Osteocyte (in vitro differentiated cells): ENCODE measurements at places on chromosomes 13 and 19. TPM values are rescaled to one million over a fixed set of nuclear protein-coding genes. Genes with fewer than 3 reads are reported as not detected.

Gene CNN1
- total RNA-seq, result 8.1 and 9.9 TPM in 2 replicates

Gene FCER2
- total RNA-seq, result not detected in 2 replicates

Gene NLRP12
- total RNA-seq, result not detected in 2 replicates

Gene CAMSAP3
- 0.57 and 1.1 TPM in 2 replicates for total RNA-seq

- DNase-seq, result no peak
These were observed 8.7 kb downstream of the PIK3R2 start for GRCh38 chr19:18161636-18162002.
